ENCODE measurements at places on chromosomes 5 and 9.

GRCh38 chr5:175464074-175464941, 14.1 kb upstream of the SFXN1 start:
- DNase-seq: peak; percentile 63

- DNase-seq: no peak
Measured at GRCh38 chr5:39469176-39469575, 44.4 kb upstream of the DAB2 start.

DNA sequence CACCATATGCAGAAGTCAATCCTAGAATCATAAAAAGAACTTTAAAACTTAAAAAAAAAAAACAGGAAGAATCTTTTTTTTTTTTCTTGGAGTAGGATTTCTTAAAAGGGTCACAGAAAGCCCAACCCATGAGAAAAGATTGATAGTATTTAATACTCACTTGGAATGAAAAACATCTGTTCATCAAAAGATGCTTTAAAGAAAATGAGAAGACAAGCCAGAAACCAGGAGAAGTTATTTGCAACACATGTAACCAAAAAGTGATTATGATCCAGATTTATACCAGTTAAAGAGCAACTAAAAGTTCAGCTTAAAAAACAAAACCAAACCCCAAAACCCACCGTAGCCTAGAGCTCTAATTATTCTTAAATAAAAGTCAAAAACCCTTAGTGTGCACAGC, 69.3 kb downstream of the TLE4 start:
- DNase-seq: no peak

GRCh38 chr9:70484232-70485130, 70.0 kb upstream of the KLF9 start:
- DNase-seq: peak; percentile 62

DNA sequence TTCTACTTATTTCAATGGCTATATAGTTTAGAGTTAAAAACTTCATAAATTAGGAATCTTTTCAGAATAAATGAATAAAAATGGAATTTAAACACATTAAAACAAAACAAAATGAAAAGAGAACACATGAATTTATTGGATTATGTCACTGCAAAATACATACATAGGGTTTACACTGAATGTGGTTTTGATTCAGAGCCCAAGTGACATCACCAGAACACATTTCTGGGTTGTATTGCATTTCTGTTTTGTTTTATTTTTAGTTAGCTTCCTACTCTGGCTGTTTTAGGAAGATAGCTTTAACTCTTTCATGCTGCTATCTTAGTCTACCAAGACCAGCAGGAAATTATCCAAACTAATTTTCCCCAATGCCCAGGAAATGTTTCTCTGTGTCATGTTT, 1935.0 kb downstream of the EFNA5 start:
- DNase-seq: no peak

DNA sequence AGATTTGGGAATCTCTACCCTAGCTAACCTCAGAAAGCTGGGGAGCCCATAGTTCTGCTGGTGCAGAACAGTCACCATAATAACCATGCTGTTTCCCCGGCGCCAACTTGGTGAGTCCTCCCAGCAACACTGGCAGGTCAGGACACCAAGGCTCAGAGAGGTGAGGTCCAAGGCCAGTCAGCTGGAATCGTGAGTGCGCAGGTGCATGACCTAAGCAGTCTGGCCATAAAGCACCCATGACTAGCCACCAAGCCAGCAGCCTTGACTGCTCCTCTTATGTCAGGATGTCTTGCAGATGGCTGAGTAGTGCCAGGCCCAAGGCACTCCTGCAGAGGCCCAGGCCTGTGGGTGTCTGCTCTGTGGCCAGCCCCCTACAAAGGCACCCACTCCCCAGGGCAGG, 2.6 kb downstream of the RNF44 start:
- no peak for DNase-seq

DNA sequence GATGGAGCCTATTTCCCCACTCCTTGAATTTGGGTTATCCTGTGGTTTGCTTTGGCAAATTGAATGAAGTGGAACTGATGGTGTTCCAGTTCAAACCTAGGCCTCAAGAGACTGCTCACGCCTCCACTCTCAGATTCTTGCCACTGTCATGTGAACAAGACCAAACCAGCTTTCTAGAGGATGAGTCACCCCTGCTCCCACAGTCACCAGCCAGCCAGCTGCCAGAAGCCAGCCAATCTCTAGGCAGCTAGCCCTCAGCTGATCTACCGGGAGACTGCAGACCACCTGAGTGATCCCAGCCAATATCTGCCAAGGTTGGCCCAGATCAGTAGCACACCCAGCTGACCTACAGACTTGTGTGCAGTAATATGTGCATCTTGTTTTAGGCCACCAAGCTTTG, 300.6 kb downstream of the TMEM38B start:
- no peak for DNase-seq

- DNase-seq: no peak
Measured at GRCh38 chr9:106879439-106879882, 16.5 kb downstream of the ZNF462 start.

DNA sequence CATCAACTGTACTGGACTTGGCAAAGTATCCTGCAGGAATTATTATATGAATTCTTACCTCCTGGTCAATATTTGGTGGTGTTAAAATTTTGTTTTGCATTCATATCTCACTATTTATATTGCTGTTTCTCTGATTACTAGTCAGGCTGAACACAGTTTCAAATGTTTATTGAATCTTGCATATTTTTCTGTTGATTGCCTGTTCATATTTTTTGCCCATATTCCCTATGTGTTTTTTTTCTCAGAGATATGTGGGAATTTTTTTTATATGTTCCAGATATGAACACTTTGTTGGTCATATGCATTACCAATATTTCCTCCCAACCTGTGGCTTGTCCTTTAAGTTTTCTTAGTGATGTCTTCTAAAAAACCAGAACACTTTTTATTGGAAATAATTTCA, 148.9 kb upstream of the GRHPR start:
- no peak for DNase-seq

DNA sequence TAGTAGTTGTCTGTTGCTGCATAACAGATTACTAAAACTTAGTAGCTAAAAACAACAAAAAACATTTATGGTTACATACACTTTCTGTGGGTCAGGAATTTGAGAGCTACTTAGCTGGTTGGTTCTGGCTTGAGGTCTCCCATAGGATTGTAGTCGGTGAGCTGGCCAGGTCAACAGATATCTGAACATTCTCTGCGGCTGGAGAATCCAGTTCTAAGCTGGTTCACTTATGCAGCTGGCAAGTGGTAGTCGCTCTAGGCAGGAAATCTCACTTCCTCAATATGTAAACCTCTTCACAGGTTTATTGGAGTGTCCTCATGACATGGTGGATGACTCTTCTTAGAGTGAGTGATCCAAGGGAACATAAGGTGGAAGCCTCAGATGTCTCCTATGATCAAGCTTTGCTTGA, 65.7 kb upstream of the TNFAIP8 start:
- peak; percentile 44 for DNase-seq

DNA sequence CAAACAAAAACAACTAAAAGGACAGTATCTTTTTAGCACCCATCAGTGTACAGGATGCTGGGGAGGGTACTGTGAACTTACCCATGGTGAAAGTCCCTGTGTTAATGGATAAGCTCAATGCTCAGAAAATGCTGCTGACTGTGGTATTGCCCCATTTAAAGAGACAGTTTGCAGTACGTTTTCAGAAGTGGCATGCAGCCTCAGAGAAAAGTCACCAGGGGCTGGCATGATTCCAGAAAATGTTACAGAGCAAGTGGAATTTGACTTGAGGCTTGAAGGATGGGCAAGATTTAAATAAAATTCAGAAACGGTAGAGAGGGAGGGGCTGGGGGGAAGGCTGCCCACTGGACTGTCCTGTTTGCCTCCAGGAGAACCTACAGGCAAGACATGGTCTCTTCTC, 7.2 kb downstream of the S1PR3 start:
- DNase-seq: no peak

DNA sequence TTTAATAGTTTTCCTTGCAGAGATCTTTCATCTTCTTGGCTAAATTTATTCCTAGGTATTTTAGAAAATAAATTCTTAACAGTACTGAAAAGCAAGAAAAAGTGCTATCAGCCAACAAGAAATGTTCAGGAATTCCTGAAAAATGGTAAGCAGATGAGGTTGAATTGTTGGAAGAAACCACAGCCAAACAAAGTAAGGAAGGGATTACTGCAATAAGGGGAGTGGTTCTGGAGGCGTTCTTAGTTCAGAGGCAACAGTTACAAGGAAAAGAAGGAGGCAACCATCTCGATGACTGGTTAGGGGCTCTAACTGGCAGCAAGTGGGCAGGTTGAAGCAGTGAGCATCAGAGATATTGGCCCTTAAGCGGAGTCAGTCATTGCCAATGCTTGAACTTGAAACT, 12.8 kb upstream of the OR13J1 start:
- no peak for DNase-seq

GRCh38 chr5:98904780-98905179, 24.0 kb downstream of the CHD1 start:
- no peak for DNase-seq

DNA sequence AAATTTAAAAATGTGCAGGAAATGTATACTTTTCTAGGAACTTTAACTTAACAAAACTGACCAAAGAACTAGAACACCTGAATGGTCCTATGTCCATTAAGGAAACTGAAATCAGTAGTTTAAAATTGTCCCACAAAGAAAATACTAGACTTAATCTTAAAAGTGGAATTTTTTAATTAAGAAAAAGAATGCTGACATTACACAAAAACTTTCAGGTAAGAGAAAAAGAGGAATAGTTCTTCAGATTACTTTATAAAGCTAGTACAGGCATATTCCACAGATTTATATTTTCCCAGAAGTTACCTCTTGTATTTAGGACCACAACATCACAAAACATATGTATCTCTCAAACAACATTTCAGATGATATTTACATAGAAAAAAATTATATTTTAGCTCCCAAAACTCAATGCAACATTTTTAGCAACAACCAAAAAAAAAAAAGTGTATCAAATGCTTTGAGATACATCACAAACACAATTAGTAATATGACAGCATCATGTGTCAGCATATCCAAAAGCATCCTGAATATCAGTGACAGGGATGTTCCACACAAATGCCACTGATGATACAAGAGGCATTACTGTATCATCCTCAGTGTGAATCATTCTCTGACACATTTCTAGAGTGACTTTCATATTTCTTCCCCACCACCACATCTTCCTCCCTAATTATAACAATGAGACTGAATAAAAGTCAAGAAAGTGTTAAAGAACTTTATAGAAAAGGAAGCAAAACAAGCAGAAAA, 264.0 kb downstream of the EPB41L4A start:
- no peak for DNase-seq

GRCh38 chr5:149175346-149176105, 34.2 kb downstream of the ABLIM3 start:
- DNase-seq: no peak

- no peak for DNase-seq
Measured at GRCh38 chr9:120107138-120107537, 472.8 kb downstream of the CDK5RAP2 start.

DNA sequence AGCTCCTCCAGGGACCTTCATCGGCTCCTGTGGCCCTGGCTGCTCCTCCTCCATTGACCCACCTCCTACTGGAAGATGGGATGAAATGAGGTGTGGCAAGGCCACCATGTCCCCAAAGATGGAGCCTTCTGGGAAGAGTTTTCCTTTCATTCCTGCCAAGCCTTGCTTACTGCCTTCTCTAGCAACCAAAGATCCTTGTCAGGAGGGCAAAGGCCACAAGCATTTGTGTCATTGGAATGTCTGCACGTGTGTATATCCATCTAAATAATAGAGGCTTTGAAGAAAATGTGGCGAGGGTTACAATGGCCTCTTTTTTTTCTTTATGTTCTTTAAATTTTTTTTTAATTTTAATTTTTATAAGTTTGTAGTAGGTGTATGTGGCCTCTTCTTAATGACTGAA, 313.6 kb downstream of the ARHGEF28 start:
- DNase-seq: no peak

- no peak for DNase-seq
Measured at GRCh38 chr9:86944796-86945727, 2.2 kb downstream of the GAS1 start.

DNA sequence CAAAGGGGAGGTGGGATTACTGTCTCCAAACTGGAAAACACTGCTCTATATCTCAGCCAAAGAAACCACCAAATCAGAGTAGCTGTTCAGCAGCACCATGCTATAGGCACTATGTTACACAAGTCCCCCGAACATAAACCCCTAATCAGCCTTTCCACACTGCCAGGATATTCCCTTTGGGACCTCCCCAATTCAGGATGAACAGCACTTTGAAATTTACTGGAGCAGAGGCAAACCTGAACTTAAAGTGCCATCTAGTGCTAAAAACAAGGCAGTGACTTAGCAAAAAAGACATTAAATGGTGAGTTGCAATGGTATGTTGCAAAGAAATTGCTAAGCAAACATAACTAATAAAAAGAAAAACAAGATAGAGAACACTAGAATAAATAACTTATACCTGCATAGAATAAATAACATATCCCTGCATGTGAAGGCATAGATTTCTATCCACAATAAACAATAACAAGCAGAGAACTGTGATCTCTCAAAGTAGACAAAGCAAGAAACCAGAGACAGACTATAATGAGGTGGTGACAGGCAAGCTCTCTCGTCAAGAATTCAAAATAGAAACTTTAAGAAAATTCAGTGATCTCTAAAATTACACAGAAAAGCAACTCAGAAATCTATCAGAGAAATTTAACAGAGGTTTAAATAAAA, 584.4 kb upstream of the ACO1 start:
- DNase-seq: peak; percentile 21

DNA sequence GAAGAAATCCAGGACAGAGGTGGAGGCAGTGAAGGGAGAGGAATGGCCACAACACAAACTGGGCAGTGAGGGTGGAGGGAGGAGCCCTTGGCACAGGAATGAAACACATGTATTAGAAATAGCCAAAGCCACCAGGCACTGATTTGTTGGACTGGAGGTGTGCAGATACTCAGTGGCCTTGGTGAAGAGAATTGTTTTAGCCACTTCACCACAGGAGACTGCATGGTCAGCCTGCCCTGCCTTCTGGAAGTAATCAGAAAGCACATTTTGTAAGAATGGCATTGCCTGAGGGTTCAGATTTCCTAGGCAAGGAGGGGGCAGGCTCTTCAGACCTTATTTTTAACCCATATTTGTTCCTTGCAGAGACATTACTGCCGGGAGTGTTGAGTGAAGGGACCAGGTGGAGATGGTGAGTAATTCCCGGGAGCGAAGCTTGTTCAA, 2.2 kb downstream of the SGCD start:
- DNase-seq: no peak

DNA sequence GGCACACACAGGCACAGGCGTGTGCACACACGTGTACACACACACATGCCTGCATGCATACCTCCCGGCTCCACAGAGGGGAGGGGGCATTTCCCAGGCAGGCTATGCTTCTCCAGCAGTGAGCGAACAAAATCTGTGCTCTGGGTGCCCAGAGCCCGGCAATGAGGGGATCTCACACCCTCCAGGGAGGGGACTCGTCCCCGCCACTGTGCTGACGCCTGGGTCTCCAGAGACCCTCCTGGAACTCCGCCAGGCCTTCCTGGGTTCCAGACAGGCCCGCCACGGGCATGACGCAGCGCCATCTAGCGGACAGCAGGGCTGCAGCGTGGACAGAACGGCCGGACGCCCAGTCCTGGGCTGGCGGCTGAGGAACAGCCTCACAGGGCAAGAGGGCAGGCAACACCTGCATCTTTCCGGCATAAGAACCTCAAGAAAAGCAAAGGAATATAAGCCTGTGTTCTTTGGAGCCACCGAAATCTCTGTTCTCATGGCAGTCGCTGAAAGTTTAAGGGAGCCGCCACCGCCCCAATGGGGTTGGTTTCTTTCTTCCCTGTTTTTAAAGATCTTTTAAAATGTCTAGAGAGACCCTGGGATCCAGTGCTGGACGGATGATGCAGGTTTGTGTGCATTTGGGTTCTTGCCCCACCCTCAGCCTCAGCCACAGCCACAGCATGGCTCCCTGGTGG, 135.6 kb upstream of the PPP1R26 start:
- DNase-seq: peak; percentile 23

- DNase-seq: no peak
Measured at GRCh38 chr5:109989161-109989560, 299.4 kb downstream of the MAN2A1 start.

Measured in CD4-positive, alpha-beta T cell treated with Interleukin-12 subunit alpha and Interleukin-12 subunit beta, for 1 hour (primary cell).